ENCODE measurements at places on chromosomes 2 and 18.

- DNase-seq, result no peak
Measured at GRCh38 chr2:203396667-203397066, 68.5 kb downstream of the ABI2 start.

- DNase-seq, result no peak
Measured at GRCh38 chr18:68500556-68500955, 214.4 kb downstream of the TMX3 start.

DNA sequence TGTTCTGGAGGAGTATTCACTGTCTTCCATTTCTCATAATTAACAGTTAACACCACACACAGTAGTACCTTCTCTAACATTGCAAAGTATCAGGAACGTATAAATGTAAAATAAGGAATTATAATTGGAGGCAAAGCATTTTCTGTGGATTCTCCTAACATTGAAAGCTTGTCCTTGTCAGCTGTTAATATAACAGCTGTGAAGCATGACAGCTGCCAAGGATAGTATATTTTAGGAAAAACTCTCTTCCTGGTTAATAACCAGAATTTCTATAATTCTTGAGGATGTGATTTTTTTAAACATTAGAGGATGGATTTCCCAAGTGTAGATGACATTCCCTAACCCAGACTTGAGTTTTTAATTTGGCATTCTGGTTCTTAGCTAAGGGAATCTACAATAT, 110.3 kb downstream of the EPC2 start:
- no peak for DNase-seq

GRCh38 chr2:57936216-57936615, 110.4 kb upstream of the VRK2 start:
- no peak for DNase-seq

DNA sequence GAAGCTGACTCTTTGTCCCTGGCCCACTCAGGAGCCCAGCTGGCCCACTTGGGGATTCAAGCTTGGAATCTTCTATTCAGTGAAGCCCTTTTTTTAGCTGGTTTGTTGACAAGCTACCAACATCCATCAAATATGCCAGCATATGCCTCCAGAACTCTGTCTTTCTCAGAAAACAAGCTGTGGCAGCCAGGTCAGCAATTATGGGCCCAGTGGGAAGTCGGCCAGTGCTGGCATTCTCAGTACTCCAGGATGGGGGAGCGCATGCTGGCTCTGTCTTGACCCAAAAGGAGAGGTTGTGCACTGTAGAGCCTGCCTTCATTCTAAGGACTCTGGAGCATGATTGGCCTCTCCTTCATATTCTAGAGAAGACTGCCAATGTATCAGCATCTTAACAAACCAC, 401.5 kb downstream of the CNTNAP5 start:
- DNase-seq, result no peak

DNA sequence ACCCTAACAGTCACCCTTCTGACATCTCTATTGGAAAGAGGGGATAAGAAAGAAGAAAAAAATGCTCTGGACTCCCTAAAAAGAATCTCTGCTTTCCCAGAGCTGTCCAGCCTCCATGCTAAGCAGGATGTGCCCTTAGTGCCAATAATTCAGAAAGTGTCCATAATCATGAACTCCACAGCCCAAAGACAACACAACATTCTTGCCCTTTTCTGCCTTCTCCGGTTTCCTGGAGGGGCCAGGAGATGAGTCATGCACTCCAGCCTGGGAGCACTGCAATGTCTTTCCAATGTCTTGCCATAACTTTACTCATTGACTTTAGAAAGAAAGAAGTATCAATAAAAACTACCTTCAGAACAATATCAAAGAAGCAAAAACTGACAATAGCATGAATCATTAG, 44.0 kb downstream of the KLF7 start:
- DNase-seq, result peak; percentile 72

- DNase-seq, result no peak
Measured at GRCh38 chr2:217452928-217453327, 549.9 kb downstream of the TNS1 start.

- DNase-seq, result peak; percentile 71
Measured at GRCh38 chr2:173354582-173355131, at the start of gene CDCA7. TSS of gene CDCA7 (plus strand) at chr2:173354872. CDS start at chr2:173354964, 92 bp downstream.

GRCh38 chr18:21112140-21112473, 494 bp upstream of the ROCK1 start:
- no peak for DNase-seq

DNA sequence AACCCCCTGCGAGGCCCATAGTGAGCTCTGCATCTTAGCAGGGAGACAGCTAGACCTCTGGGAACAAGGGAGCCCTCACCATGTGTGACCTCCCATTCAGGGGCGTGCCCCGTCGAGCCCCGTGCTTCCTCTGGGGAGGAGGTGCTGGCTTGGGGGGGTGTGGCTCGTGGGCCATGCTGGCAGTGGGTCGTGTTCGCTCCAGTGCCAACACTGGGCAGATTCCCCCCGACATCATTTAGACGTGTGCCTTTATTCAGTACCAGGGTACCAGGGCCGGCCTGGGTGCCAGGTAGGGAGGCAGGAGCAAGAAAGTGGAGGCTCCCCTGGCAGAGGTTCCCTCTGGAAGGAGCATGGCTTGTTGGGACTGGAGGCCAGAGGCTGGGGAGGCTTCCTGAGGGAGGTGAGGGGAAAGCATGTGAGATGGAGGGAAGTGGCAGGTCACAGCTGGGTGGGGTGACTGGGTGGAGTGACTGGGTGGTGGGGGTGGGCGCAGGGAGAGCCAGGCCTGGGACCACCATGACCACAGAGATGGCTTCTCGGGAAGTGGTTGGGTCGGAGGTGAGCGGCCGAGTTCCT, 15.2 kb downstream of the GPC1 start:
- DNase-seq, result no peak

- no peak for DNase-seq
Measured at GRCh38 chr2:173690349-173690748, 274.8 kb downstream of the SP3 start.

- no peak for DNase-seq
Measured at GRCh38 chr18:35827275-35827902, 145.1 kb upstream of the RMP24 start.

All from fibroblast of skin of right quadriceps (primary cell).